ENCODE measurements at places on chromosomes 12 and 14.

DNA sequence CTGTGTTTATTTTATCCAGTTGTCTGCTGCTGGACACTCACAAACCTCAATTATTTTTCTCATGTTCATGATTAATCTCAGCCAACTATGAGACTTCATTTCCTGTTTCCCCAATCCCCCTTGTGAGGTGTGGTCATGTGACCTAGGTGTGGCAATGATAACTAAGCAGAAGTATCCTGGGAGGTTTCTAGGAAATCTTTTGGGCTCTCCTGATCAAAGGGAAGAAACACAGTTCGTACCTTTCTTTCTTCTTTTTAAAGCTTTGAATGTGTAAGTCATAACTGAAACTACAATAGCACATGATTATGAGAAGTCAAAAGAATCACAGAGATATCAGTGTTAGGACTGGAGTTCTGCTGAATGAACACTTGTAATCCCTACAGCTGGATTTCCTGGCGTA is 34.4 kb upstream of the MANSC4 start:
- no peak for DNase-seq

GRCh38 chr12:90301561-90302133 is 593.0 kb upstream of the ATP2B1 start:
- DNase-seq = no peak

DNA sequence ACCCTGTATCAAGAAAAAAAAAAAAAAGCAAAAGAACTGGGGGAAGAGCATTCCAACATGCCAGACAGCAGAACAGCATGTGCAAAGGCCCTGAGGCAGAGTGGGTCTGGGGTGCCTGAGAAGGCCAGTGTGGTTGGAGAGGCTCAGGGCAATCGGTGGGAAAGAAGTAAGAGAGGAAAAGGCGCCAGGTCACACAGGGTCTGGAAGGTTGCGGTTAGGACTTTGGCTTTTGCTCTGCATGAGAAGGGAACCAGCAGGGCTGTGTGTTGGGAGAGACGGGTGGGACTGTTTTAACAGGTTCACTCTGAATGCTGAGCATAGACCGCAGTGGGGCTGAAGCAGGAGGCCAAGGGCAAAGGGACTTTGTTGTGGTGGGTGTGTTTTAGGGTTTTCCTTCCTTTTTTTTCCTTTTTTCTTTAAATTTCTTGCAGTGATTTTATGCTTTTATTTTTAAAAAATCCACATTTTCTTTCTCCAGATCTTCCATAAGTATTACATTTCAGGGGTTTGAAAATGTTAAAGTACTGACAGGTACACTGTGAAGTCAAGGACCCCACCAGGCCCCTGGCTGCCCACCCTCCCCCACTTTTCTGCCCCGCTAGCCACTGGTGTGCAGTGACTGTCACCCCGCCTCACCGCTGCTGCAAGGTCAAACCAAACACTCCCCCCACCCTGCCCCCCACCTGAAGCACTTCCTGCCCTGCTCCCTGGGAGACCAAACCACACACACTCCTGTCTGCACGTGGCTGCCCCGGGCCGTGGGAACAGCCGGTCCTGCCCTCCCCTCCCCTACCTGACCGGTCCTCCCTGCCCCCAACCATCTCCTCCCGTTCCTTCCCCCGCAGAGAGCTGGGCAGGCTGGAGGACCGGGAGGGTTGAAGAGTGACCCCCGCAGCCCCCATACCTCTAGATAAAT is 30.0 kb downstream of the DTX1 start:
- DNase-seq = no peak

GRCh38 chr14:30385925-30386324 is 173.0 kb upstream of the G2E3 start:
- DNase-seq = no peak

- no peak for DNase-seq
These were observed 130.0 kb upstream of the ARHGAP5 start for GRCh38 chr14:31947076-31947475.

- DNase-seq = no peak
These were observed 255.1 kb upstream of the KRR1 start for GRCh38 chr12:75766263-75767160.

DNA sequence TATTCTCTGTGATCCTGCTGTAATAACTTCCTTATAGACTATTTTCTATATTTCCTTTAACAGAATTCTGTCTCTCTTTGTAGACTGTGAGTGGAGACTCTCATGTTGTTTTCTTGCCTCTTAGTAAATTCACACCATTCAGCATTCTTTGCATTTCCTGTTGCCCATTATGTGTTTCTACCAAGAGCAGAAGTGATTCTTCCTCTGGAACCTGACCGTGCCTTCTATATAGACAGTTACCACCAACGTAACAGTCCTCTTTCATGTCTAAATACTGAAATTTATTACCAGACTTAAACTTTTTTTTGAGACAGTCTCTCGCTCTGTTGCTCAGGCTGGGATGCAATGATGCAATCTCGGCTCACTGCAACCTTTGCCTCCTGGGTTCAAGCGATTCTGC is 31.1 kb downstream of the METAP2 start:
- no peak for DNase-seq

DNA sequence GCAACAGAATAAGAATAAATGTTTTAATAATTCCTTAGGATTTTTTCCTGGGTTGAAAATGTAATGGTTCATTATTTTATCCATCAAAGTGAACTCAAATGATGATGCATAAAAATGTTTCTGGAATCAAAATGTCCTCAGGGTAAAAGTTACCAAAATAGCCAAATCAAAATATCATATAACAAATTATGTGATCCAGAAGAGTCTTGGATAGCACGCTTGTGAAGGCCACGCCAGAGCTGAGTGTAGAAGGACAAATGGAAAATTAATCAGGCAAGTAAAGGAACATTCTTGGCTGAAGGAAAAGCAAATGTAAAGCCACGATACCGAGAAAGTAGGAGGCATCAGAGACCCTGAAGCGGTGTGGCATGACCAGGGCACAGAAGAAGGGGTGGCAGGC is 169.2 kb downstream of the CAPZA3 start:
- DNase-seq = no peak

All from stimulated activated CD8-positive, alpha-beta memory T cell treated with anti-CD3 and anti-CD28 coated beads, Interleukin-4, amount 100 ng/mL, for 4 hours (primary cell).